ACHN (cell line): ENCODE measurements at places on chromosomes 1 and 21.

DNA sequence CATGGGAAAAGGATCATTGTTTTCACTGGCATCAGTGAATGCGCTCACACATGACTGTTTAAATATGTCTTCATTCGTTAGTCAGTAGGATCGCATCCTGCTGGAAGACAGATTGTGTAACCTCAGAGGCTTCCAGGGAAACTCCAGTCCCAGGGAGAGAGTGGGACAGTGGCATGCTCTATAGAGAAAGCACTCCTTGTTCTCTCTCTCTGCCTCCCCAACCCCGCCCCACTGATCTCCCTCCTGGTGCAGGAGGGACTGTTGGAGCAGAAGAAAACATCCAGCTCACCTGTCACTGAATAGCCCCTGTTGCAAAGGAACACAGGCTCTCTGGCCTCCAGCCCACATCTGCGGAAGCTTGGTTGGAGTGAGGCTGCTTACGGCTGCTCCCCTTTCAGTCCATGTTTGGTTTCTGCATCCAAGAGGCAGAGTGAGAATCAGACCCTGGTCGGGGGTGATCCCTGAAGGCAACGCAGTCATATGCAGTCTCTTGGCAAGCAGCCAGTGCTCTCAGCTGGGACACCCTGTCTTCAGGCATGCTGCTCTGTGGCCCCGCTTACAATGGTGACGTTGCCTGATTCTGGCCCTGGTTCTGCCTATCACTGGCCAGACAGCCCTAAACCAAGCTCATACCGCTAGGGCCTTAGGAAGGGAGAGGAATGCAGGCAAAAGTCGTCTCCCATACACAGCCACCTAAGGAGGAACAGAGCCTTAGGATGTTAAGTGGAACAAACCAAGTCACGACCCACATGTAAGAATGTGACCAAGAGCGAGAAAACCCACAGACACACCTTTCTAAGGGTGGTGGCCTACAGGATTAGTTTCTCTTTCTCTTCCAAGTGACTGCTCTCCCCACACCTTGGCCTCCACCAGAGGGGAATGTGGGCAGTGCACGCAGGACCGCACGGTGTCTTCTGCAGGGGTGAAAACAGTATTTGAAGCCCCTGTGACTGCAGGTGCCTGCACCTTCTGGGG lies 39.7 kb downstream of the BACE2 start:
- no peak for DNase-seq

- DNase-seq: peak; percentile 93
These were observed 38.0 kb upstream of the COL18A1 start for GRCh38 chr21:45366931-45367401.

- no peak for DNase-seq
These were observed 27.8 kb downstream of the LRRC7 start for GRCh38 chr1:69595486-69595885.

- DNase-seq: peak; percentile 91
These were observed 9.9 kb downstream of the RNF223 start for GRCh38 chr1:1063945-1064831.

DNA sequence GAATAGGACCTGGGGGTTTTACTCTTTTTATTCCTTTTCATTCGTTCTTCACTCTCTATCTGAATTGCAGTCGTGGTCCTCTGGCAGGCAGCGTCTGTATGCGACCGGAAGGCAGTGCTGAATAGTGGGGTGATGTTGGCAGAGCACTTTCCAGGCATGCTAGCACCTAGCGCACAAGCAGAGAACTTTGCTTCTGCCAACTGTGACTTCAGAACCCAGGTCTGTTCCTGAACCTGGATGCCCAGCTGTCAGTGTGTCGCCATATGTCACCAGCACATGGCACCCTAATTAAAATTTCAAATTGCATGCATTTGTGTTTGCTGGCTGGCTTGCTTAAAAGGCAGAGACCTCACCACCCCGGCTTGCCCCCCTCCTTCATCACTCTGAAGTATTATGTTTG lies 116.2 kb downstream of the NFIA start:
- DNase-seq: no peak

- DNase-seq: no peak
These were observed 58.0 kb downstream of the PGM1 start for GRCh38 chr1:63651161-63651701.

DNA sequence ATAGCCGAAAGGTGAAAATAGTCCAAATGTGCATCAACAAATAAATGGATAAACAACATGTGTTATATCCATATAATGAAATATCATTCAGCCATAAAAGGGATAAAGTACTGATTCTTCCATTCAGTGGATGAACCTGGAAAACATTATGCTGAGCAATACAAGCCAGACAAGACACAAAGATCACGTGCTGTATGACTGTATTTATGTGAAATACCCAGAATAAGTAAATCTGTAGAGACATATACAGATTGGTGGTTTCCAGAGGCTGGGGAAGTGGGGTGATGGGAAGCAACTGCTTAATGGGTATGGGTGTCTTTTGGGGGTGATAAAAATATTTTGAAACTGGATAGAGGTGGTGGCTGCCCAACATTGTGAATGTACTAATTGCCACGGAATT lies 13.3 kb upstream of the GSTM4 start:
- no peak for DNase-seq

DNA sequence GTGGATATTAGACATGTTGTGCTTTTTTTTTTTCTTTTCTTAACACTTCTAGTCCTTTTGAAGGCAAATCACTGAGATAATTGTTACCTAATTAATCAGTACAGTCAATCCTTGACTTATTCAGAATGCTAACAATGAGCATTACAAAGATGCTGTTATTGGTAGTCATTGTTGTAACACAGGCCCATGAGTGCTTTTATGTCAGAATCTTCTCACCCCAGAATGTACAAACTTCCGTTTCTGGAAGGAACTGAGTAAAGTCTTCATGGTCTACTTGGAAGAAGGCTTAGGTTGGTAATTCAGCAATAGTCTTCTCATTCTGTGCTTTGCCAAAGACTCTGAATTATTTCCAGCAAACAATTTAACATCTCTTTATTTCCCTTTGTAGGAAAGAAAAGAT lies 3.1 kb downstream of the KCNK1 start:
- DNase-seq: no peak

GRCh38 chr1:162036163-162036562 lies 12.5 kb upstream of the OLFML2B start:
- no peak for DNase-seq

- no peak for DNase-seq
These were observed 16.0 kb downstream of the LCK start for GRCh38 chr1:32266921-32267591.

DNA sequence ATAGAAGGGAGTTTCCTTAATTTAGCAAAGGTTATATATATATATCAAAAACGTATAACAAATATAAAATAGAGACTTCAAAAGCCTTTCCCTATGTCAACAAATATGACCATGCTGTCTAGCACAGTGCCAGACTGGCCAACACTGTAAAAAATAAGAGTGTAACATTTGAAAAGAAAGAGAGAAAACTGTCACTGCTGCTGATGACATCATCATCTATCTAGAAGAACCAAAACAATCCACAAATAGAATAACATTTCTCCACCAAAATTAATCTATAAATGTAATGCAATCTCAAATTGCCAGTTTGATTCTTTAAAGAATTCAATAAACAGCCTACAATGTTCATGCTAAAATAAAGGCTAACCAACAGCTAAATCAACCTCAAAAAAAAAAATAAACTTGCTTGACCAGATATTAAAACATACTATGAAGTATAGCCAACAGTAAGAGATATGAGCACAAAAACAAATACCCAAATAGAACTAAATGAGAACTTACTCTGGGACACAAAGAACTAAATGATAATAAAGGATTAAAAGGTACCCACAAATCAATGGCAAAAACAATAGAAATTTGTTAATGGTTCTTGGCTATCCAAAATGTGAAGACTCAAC lies 50.2 kb downstream of the ENAH start:
- DNase-seq: no peak

- DNase-seq: no peak
These were observed 161.0 kb downstream of the ZNF326 start for GRCh38 chr1:90155721-90156487.

GRCh38 chr1:195733826-195734225 lies 874.4 kb downstream of the KCNT2 start:
- DNase-seq: peak; percentile 23

DNA sequence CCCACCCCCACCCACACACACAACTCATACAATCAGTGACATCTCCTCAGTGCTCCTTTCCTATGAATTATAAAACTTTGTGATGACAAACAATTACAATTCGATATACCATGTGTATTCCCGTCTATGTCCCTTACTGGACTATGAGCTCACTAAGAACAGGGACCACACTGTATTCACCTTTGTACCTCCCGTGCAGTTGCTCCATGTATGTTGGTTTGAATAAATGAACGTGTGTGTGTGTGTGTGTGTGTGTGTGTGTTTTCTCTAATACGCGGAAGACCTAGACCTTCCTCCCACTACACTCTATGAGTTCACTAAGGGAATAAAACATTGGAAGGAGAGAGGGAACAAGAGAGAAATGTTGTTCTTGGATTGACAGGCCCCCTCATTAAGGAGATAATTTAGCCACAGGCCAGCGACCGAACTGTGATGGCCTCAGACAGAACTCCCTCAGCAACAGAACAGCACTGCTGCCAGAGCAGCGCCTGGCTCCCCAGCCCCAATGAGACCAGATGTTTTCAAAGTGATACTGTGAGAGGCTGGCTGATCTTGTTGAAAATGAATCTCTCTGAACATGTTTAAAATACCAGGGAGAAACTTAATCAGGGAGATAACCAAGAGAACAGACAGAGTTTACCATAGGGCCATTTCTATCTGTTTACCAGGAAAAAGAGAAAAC lies 21.7 kb downstream of the BCAR3 start:
- no peak for DNase-seq

GRCh38 chr1:89276690-89277089 lies 4.0 kb upstream of the GBP5 start:
- DNase-seq: peak; percentile 12

DNA sequence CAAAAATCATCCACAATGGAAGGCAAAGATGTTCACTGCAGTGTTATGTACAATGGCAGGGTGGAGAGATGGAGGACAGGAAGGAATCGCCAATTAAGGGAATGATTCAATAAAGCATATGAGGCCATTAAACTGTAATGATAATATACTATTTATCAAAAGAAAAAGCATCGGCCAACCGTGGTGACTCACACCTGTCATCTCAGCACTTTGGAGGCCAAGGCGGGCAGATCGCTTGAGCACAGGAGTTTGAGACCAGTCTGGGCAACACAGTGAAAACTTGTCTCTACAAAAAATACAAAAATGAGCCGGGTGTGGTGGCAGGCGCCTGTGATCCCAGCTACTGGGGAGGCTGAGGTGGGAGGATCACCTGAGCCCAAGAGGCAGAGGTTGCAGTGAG lies 89.1 kb downstream of the SSBP3 start:
- DNase-seq: no peak

DNA sequence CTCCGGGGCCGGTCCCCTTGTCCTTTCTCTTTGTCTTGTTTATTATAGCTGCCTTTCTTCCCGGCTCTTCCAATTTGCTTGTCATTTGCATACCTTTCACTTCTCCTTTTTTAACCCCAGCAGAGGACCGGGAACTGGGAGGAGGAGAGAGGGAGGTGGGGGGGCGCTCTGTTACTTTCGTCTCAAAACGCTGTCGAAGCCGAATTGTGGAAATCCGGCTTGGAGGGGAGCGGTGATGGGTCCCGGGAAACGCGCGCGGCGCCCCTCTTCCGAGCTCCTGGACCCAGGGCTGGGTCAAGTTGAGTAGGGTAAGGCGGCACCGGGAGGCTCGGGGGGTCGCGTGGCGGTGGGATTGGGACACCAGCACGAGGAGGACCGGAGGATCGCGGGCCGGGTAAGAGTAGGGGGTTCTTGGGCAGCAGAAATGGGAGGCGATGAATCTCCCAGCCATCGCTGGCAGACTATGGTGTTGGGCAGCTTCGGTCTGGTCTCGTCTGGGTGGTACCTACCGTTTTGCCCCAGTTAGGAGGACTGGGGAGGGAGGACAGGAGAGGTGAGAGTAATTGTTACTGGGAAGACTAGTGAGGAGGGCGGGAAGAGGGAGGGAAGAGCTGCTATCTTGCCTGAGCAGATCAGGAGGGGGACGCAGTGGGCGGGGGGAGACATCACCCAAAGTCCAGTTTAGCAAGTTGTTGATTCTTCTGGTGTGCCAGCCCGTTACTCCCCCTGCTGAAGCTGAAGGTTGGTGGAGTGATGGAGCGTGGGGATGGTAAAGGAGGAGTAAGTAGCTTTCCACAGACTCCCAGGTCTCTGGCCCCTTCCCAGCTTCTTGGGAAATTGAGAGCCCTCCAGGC lies 1.5 kb downstream of the PROX1 start:
- DNase-seq: no peak

DNA sequence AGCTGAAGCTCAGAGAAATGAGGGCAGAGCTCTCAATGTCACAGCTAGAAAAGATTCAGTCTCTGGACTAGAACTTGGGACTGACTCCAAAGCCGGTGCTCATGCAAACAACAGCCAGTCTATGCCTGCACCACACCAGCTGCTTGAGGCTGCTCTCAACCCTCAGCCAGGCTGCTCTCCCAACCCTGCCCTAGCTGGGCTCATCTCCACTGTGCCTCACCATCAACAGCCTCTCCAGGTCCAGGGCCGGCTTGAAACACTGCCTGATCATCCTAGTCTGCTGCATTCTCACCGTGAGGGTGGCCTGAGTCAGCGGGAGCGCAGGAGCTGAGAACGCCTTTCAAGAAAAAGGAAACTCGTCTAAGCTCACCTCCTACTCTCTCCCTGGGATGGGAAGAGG lies 94.5 kb downstream of the PTPRU start:
- no peak for DNase-seq

DNA sequence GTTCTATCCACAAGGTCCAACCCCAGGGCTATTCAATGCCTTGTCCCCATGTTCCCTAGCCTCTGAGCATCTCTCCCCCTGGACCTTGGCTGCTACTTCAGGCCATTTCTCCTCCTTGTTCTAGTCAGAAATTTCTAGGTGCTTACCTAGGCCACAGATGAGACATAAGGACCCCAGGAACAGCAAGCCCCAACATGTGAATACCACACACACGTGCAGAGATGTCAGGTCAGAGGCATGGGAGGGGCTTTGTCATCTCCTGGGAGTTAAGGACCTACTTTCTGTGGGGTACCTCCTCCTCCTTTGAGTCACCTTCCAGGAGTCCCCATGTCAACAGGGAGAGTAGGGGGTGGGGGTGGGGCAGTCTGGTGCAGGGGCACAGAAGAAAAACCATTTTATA lies 7.1 kb upstream of the RGS16 start:
- DNase-seq: no peak

GRCh38 chr1:115141145-115141454 lies 51.8 kb upstream of the TSPAN2 start:
- DNase-seq: no peak

GRCh38 chr1:83959824-83960498 lies 39.0 kb downstream of the TTLL7 start:
- no peak for DNase-seq

- no peak for DNase-seq
These were observed 136.6 kb upstream of the VANGL1 start for GRCh38 chr1:115505148-115505571.

DNA sequence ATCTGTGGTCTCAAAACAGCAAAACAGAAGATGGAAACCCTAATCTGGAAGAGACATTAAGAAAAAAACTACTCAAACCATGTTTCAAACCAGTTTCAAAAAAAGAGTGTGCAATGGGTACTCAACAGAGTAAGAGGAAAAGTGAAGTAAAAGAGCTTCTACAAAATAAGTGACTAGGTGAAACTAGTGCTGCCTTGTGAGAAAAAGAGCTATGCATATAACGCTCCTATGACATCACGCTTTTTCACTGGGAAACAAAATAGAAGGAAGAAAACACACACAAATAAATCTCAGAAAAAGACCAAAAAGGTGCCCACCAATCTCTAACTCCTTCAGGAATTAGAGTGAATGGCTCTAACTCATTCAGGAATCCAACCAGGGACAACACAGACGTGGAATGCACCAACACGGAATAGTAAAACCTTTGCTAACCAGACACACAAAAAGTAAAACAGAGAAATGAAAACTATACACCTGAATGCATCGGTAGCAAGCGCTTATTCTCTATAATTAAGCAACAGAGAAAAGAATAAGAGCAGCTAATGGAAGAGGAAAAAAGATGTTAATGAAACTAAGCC lies 1.3 kb downstream of the FOXJ3 start:
- peak; percentile 8 for DNase-seq
